Kidney (tissue), 22 donors: ENCODE measurements at places on chromosomes 16 and 17.

DNA sequence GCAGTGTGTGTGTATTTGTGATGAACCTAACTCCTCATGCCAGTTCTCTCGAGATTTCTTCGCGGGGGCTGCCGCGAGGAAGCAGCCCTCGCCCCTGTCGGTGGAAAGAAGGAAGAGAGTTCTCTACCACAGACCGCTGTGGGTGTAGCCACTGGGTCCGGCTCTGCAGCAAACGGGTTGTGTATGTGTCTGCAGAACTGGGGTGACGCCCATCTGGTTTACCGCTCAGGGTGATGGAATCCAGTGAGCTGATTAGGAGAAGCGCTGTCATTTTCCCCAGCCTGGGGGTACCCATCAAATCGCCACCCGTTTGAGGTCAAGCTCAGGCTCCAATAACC, 7.7 kb downstream of the CORO6 start:
- DNase-seq = no peak

GRCh38 chr16:17804857-17805256, 334.1 kb upstream of the XYLT1 start:
- no peak for DNase-seq

DNA sequence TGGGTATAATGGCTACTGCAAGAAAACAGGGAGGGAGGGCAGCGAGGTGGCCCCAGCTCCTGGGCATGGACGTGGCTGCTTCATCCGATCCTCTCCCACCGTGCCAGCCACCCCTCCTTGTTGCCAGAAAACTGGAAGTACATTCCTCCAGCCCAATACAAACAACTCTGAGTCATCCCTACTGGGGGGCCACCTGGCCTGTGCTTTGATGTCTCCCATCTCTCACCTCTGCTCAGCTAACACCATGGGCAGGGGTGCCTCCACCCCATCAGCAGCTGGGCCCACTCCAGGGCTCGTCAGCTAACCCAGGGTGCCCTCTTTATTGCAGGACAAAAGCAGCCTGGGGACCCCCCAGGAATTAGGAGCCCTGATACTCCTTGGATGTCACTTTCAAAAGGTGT, 2.0 kb downstream of the RHBDF2 start:
- DNase-seq = no peak

DNA sequence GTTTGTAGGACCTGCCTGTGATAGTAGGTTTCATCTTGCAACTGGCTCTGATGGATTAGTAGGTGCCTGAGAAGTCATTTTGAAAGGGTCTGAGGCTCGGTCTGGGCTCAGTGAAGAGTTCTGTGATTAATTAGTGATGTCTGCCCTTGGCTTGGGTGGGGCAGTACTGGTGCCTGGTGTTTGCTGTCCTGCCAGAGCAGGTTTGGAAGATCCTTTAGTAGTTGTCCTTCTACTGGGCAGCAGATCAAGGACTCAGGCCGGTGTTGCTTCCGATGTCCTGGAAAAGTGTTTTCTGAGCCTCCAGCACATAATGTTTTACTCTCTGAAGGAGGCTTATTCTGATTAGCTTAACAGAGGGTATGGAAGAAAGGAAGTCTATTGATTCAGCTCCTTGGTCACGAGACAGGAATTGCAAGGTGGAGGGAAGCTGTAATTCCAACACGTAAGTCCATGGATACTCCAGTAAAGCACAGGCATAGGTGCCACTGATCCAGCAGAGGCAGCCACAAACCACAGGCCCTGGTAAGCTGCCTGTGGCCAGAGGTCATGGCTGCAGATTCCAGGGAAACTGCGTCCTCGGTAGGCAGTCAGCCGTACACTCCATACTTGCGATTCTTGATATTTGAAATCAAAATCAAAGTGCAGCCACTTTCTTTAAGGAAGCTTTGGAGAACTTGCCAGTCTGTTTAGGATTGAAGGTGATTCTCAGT, 18.7 kb downstream of the HLF start:
- DNase-seq = no peak

DNA sequence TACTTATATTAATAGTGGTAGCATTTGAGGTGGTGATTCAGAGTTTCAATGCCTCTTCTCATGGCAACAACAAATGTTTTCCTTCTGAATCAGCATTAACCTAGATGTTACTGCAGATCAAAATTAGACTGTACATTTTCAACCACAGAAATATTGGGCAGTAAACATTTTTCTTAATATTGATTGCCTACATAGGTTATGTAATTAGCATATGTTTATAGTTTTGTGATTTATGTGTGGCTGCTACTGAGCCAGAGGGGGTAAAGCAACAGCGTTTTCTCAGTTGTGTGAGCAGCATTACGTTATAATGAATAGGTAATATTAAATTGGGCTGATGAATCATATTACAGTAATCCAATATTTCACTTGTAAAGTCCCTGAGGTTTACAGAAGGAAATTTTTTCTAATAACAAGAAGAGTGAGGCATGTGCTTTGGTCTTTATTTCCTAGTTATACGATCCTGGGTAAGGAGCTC, 18.8 kb upstream of the BMERB1 start:
- DNase-seq = no peak
